Fibroblast of the conjunctiva (primary cell): ENCODE measurements at places on chromosomes 7 and 10.

GRCh38 chr7:112104120-112104519 lies 102.1 kb downstream of the DOCK4 start:
- DNase-seq = no peak

GRCh38 chr7:94452239-94452638 lies 57.4 kb upstream of the CASD1 start:
- no peak for DNase-seq

GRCh38 chr7:92730808-92731207 lies 105.6 kb downstream of the CDK6 start:
- DNase-seq = no peak

DNA sequence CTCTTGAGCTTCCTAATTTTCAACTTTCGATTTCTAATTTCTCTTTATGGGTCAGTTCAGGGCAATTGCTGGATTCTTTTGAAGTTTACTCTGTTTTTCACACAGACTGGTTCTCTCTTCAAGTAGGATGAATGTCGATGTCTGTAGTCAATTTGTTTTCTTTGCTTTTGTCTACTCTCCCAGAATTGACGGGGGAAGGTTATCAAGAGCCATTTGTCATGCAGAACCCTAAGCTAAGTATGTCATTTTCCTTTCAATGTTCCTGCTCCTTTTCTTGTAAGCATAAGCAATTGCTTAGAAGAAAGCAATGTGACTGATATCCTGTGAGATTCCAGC lies 53.7 kb downstream of the SLC39A12 start:
- DNase-seq = no peak

DNA sequence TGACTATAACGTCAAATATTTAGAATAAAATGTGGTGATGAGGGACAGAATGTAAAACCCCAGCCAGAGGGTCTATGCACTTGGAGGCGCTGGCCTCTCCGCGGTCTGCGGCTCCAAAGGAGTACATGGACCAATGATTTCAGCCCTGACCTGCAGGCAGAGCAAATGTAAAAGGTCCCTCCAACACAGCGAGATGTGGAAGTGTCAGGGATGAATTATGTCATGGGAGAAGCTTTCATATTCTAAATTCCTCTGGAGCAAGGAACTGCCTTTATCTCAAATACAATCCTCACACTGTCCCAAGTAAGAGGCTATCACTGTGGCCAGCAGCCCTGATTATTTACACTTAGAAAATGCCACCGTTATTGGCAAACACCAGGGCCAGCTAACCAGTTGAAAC lies 139.4 kb downstream of the GFRA1 start:
- no peak for DNase-seq

- no peak for DNase-seq
Observed at GRCh38 chr10:80611481-80612185, 73.9 kb downstream of the SH2D4B start.

DNA sequence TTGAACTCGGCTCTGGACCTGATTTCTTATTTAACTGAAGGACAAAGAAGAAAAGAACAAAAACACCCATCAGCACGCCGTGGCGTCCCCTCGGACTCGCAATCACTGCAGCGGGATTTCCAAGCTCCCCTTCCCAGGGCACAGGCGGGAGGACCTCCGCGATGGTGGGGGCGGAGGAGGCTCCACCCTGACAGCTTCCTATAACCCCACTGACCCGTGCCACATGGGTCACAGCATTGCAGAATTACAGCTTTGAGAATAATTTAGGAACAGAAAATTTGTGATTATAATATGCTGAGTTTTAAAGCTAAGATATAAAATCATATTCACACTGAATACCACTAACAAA lies 129.7 kb upstream of the SEC61G start:
- no peak for DNase-seq

DNA sequence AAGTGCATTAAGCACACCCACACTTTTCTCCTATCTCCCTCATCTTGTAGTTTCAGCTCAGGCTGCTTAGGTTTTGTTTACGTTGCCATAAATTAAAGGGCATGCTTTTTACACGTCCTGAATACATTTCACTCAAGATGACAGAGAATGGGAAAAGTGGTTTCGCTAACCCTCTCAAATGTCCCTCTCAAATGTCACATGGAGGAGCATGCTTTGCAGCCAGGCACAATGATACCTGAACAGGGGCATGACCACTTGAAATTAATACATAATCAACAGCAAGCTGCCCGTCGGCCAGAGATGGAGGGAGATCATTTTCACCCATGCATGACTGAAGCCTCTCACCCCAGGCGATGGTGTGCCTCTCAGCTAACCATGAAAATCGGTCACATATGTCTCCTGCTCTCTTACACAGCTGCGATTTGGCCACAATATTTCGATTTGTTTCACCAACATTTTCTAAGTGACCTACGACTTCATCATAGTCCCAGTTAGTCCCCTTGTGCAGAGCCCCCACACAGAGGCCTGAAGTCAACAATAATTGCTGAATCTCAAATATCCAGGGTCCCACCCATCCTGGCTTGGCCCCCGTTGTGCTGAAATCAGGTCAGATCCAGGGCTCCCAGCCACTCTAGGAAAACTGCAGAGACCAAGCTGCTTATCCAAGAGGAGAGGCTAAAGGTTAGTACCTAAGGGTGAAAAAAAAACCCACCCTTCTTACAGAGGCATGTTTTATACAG lies 373.9 kb upstream of the NFE2L3 start:
- DNase-seq = no peak
